ENCODE measurements at places on chromosomes 6 and 20.

- DNase-seq, result no peak
Observed at GRCh38 chr20:13632431-13632830, 6.3 kb downstream of the TASP1 start.

GRCh38 chr6:155364844-155365437, 50.7 kb upstream of the TFB1M start:
- no peak for DNase-seq

GRCh38 chr6:38509713-38510112, 130.0 kb downstream of the BTBD9 start:
- no peak for DNase-seq

DNA sequence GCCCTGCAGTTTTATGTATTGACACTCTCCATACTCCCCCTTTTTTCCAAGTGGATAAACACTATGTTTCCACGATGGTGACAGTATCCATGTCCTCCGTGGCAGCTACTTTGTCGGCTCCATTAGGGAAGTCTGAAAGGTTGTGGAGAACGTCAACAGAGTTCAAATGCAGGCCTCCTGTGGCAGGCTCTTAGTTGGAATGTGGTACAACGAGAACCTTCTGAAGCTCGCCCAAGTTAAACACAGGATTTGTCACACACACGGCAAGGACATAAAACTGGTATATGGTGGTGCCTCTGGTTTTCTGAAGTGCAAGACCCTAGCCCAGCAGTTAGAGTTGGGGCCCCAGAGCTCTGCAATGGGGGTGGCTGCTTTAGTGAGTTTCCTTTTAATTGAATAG, 187.0 kb upstream of the TAB2 start:
- DNase-seq, result no peak

DNA sequence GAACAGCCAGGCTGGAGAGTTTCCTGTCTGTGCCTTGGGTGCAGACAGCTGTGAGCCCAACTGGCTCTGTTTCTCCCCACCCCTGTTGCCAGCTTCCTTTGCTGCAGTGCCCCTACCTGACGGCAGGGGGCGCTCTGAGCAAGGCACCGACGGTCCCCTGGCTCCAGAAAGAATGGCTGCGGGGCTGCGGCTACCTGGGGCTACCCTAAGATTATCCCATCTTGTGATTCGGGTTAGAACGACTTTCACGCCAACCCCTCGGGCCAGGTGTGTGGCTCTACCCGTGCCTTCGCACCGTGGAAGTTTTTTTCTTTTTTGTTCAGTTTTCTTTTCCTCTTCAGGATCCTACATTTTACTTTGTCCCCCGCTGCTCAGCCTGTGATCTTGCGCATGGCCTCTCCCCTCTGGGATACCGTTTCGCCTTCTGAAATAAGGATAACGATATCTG, 33.4 kb upstream of the AAR2 start:
- DNase-seq, result peak; percentile 1

- DNase-seq, result no peak
Observed at GRCh38 chr6:128239146-128239545, 281.3 kb downstream of the PTPRK start.

DNA sequence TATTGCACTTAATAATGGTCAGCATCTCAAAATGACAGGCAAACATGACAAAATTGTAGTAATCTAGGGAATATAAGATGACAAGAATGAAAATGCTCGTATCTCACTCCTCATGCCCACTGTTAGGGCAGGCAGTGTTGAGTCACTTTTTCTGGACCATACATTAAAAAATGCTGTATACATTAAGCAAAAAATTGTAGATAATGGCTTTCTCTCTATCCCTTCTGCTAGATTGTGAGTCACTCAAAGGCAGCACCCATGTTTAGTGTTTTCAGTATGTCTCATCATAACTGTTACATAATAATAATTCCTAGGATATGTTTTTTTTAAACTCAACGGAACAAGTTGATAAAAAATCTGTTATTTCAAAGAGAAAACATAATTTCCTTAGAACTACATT, 199.3 kb downstream of the TENT5A start:
- no peak for DNase-seq

- DNase-seq, result no peak
Observed at GRCh38 chr20:18527836-18528235, 20.1 kb downstream of the SEC23B start.

GRCh38 chr6:111925296-111925695, 52.0 kb upstream of the FYN start:
- no peak for DNase-seq

- no peak for DNase-seq
Observed at GRCh38 chr6:149045404-149045803, 272.1 kb upstream of the TAB2 start.

DNA sequence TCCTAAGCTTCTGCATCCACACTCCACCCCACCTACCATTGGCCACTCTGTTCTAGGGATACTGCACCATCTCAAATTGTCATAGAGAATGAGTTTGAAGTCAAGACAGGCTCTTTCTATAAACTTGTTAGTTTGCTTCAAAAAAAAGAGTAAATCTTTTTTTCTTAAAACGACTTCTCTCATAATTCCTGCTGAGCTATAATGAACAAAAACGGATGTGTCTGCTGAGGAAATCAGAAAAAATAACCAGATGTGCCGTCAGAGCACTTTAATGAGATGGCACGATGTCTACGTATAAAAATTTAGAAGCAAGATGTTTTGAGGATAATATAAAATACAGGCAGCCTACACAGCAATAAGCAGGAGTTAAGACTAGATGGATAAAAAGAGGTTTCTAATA, 24.0 kb upstream of the DDO start:
- no peak for DNase-seq

GRCh38 chr20:35828434-35828833, 56.6 kb downstream of the PHF20 start:
- DNase-seq, result no peak

- DNase-seq, result no peak
Observed at GRCh38 chr6:35425284-35425683, 26.9 kb upstream of the FANCE start.

DNA sequence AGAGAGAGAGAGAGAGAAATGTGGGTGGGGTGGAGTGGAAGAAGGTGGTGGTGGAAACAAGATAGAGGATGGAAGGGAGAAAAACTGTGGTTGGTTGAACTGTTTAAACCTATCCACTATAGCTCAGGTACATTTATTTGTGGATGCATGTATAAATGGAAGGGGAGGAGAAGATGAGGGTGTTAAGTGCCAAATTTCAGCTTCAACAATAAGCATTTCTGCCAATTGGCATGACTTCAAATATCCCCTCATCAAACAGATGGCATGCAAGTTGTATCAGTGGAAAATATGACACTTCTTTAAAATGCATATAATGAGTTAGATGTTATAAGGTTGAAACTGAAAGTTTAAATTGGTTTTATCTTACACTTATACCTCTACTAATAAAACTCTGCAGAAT, 216.1 kb downstream of the LMBRD1 start:
- DNase-seq, result no peak

DNA sequence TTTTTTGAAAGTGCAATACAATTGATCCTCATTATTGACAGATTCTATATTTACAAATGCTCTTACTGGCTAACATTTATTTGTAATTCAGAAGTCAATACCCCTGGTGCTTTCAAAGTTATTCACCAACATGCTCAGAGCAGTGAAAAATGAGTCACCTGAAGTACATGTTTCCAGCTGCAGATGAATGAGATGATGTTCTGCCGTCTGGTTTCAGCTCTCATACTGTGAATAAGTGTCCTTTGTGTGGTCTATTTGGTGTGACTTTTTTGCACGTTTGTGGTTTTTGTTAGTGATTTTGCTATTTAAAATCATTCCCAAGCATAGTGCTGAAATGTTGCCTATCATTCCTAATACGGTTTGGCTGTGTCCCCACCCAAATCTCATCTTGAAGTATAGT, 22.3 kb upstream of the EYA4 start:
- DNase-seq, result no peak

DNA sequence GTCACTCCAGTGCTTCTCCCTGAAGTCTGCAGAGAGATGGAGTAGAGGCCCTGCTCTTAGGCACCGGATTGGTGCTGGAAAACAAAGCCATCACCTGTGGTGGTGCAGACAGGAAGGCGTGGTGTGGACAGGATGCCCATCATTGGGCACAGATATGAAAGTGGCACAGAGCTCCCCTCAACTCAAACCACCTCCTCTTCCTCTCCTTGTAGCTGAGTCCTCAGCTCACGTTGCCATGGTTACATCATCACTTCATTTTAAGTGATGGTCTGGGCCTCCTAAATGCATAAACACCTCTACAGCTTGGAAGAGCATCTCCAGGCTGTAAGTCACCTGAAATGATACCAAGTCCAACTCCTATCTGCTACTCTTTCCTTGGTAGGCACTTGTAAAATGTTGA, 8.0 kb upstream of the RTF2 start:
- no peak for DNase-seq

All from NCI-H1417 treated with DMSO at 0.1 percent for 48 hours (cell line).